ENCODE measurements at places on chromosomes 12 and 14. TPM values are rescaled to one million over a fixed set of nuclear protein-coding genes. Genes with fewer than 3 reads are reported as not detected.

Gene LRRK2
- total RNA-seq, result 6.7 TPM

Gene CEBPE
- not detected for total RNA-seq

Gene TRIAP1
- total RNA-seq, result 17.9 TPM

Gene KRT83
- not detected for total RNA-seq

Gene CACNA2D4
- total RNA-seq, result 1.2 TPM

Gene FRS2
- total RNA-seq, result 18.2 TPM

Gene NRL
- 1.5 TPM for total RNA-seq

Gene CLEC2A
- total RNA-seq, result not detected

Gene GLI1
- total RNA-seq, result 0.93 TPM

Gene ESPL1
- 0.36 TPM for total RNA-seq

Gene PRR4
- total RNA-seq, result 1.2 TPM

Gene SERPINA1
- 4.4 TPM for total RNA-seq

Gene CCDC38
- total RNA-seq, result 0.22 TPM

Gene PSMA6
- 179 TPM for total RNA-seq

Gene MFAP5
- 55.8 TPM for total RNA-seq

Gene CPNE6
- not detected for total RNA-seq

Gene KCNMB4
- total RNA-seq, result 1.4 TPM

Gene CLEC1B
- total RNA-seq, result not detected

Gene RILPL2
- 2.2 TPM for total RNA-seq

Gene TEX22
- total RNA-seq, result 0.99 TPM
